ENCODE measurements at places on chromosomes 5 and 9. TPM values are rescaled to one million over a fixed set of nuclear protein-coding genes. Genes with fewer than 3 reads are reported as not detected.

The NXNL2 gene
- total RNA-seq: 0.74 TPM

The TAF11L5 gene
- total RNA-seq: not detected

The ESM1 gene
- 1.1 TPM for total RNA-seq

The RNF14 gene
- total RNA-seq: 80.3 TPM

The ITK gene
- not detected for total RNA-seq

The TJP2 gene
- 61.7 TPM for total RNA-seq

The PLPPR1 gene
- not detected for total RNA-seq

The GABRA1 gene
- not detected for total RNA-seq

The LNPEP gene
- total RNA-seq: 46.3 TPM

The SH2D3C gene
- total RNA-seq: 0.18 TPM

The ADAMTS16 gene
- not detected for total RNA-seq

The ORM2 gene
- total RNA-seq: not detected

The ROPN1L gene
- total RNA-seq: not detected

The CXCL14 gene
- total RNA-seq: 0.18 TPM

The KLHL3 gene
- total RNA-seq: 1.3 TPM

The UQCRQ gene
- total RNA-seq: 92.0 TPM

The SETD9 gene
- 10.6 TPM for total RNA-seq

The EIF4E1B gene
- not detected for total RNA-seq

The AQP3 gene
- 1.9 TPM for total RNA-seq

The PDE6A gene
- not detected for total RNA-seq

The ACTBL2 gene
- total RNA-seq: not detected

The DOCK8 gene
- 0.18 TPM for total RNA-seq

The TMEM252 gene
- not detected for total RNA-seq
